ENCODE measurements at places on chromosomes 5 and 9.
A peak's percentile ranks its signal among the peaks of the same experiment; 100 is the strongest.

GRCh38 chr9:99221266-99221620 lies 499 bp downstream of the ALG2 start:
- no peaks in the 10 kb centered on the region for H3K36me3 ChIP-seq
- no peak overlapping the region for H3K27ac ChIP-seq
- peaks cover 2% of the 10 kb centered on the region for H3K4me1 ChIP-seq
- peak overlapping the region; percentile 92 for H3K4me3 ChIP-seq

DNA sequence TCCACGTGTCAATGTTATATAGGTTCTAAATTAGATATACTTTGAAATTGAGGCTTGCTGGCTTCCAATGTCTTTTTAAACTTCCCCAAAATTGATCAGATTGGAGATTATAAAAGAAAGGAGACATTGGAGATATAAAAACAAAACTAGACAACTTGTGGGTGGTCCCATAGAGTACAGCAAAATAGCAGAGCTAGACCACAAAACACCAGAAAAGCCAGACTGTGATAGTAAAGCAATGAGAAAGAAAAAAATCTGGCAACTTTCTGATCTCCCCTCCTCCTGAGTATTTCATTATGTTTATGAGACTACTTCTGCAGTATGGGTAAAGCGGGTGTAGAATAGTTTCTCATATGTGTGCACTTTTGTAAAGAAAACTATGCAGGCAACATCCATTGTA lies 713.8 kb upstream of the MEF2C start:
- no peak overlapping the region for H3K4me3 ChIP-seq
- H3K4me1 ChIP-seq: no peaks in the 10 kb centered on the region
- H3K36me3 ChIP-seq: no peaks in the 10 kb centered on the region

- no peaks in the 10 kb centered on the region for H3K36me3 ChIP-seq
- no peak overlapping the region for H3K27ac ChIP-seq
- H3K4me1 ChIP-seq: no peaks in the 10 kb centered on the region
- H3K27me3 ChIP-seq: no peaks in the 10 kb centered on the region
- peak; percentile 79 for DNase-seq
- no peak overlapping the region for H3K4me3 ChIP-seq
Observed at GRCh38 chr9:112819635-112820496, 69.3 kb downstream of the SNX30 start.

DNA sequence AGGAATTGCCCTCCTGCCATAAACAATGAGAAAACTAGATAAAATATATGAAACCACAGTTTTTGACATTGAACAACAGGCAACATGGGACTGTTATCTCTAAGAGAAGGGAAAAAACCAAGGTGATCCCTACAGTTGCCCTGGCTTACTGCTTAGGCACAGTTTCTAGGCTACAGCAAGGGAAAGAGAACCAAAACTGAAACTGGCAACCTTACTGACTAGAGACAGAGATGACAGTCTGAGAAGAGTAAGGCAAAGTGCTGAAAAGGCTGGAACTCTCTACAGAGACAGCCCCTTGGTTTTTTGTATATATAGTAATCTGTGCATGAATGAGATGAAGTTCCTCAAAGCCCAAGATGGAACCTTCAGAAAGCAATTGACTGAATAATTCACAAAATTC lies 36.2 kb upstream of the REEP2 start:
- H3K4me1 ChIP-seq: no peaks in the 10 kb centered on the region
- DNase-seq: no peak
- no peak overlapping the region for H3K4me3 ChIP-seq

GRCh38 chr9:107447834-107448233 lies 41.7 kb downstream of the KLF4 start:
- no peak overlapping the region for H3K4me3 ChIP-seq
- DNase-seq: no peak
- H3K27me3 ChIP-seq: no peaks in the 10 kb centered on the region
- H3K36me3 ChIP-seq: no peaks in the 10 kb centered on the region
- no peak overlapping the region for H3K27ac ChIP-seq

GRCh38 chr5:98906756-98907355 lies 22.0 kb downstream of the CHD1 start:
- H3K4me3 ChIP-seq: no peak overlapping the region
- peaks cover 2% of the 10 kb centered on the region for H3K36me3 ChIP-seq
- H3K4me1 ChIP-seq: no peaks in the 10 kb centered on the region
- no peak overlapping the region for H3K27ac ChIP-seq

GRCh38 chr5:157528036-157528632 lies 47.4 kb downstream of the ADAM19 start:
- no peak overlapping the region for H3K4me3 ChIP-seq
- H3K4me1 ChIP-seq: no peaks in the 10 kb centered on the region
- DNase-seq: no peak

DNA sequence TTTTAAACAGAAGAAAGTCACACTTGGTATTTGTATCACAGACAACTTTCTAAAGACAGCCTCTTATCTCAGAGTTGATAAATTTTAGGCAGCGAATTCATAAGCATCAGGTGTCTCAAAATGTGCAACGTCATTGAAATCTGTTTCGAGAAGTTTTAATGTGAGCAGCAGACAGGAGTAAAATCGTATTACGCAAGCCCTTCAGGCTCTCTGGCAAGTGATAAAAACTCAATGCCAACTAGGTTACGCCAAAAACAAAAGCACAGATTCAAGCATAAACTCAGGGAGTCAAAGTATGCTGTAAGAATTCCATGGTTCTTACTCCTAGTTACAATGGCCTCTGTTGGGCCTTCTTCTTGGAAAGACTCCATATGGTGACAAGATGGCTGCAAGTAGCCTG lies 244.7 kb downstream of the SEMA5A start:
- H3K27ac ChIP-seq: no peak overlapping the region
- no peaks in the 10 kb centered on the region for H3K36me3 ChIP-seq
- DNase-seq: no peak
- H3K27me3 ChIP-seq: no peaks in the 10 kb centered on the region

DNA sequence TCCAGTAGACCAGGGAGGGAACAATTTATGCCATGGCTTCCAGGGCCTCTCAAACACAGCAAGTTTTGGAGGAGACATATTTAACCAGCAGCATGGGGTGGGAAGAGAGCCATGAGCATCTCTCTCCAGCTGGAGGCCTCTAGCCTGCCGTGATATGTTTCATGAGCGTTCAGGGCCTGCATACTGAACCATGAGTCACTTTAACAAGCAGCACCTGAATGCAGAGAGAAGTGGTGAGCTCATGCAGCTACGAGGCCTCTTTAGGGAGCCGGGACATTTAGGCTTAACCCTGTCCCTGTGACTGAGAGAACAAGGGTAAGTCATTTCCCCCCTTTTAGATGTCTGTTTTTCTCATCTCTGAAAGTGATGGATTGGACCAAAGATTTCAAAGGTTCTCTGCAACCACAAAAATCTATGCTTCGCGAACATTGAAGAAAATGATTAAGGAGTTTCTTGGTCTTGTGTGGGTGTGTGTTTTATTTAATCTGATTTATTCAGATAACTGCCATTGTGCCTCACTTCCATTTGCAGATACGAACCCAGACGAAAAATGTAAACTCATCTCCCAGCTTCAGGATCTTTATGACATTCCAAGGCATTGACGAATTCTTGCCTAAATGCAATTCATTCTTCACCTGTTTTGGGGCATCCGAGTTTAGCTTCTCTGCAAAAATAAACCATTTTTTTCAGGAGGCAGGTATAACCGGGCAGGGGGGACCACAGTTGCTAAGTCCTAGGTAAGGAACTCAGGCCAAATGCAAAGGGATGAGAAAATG lies 157.0 kb downstream of the GABBR2 start:
- no peak overlapping the region for H3K27ac ChIP-seq
- H3K36me3 ChIP-seq: no peaks in the 10 kb centered on the region
- H3K4me1 ChIP-seq: no peaks in the 10 kb centered on the region
- peak; percentile 67 for DNase-seq
- no peaks in the 10 kb centered on the region for H3K27me3 ChIP-seq

GRCh38 chr5:66406761-66407336 lies 189.3 kb upstream of the MAST4 start:
- H3K4me3 ChIP-seq: no peak overlapping the region
- peak; percentile 26 for DNase-seq
- no peaks in the 10 kb centered on the region for H3K27me3 ChIP-seq
- no peak overlapping the region for H3K27ac ChIP-seq
- no peaks in the 10 kb centered on the region for H3K36me3 ChIP-seq
- no peaks in the 10 kb centered on the region for H3K4me1 ChIP-seq

- H3K27me3 ChIP-seq: no peaks in the 10 kb centered on the region
- no peak overlapping the region for H3K27ac ChIP-seq
- no peak overlapping the region for H3K4me3 ChIP-seq
- H3K4me1 ChIP-seq: no peaks in the 10 kb centered on the region
- no peaks in the 10 kb centered on the region for H3K36me3 ChIP-seq
Observed at GRCh38 chr5:109676920-109677319, 12.8 kb upstream of the MAN2A1 start.

GRCh38 chr5:61482980-61483379 lies 150.9 kb downstream of the ZSWIM6 start:
- H3K4me3 ChIP-seq: no peak overlapping the region
- H3K27me3 ChIP-seq: no peaks in the 10 kb centered on the region
- DNase-seq: no peak
- no peaks in the 10 kb centered on the region for H3K4me1 ChIP-seq
- no peak overlapping the region for H3K27ac ChIP-seq
- H3K36me3 ChIP-seq: no peaks in the 10 kb centered on the region

DNA sequence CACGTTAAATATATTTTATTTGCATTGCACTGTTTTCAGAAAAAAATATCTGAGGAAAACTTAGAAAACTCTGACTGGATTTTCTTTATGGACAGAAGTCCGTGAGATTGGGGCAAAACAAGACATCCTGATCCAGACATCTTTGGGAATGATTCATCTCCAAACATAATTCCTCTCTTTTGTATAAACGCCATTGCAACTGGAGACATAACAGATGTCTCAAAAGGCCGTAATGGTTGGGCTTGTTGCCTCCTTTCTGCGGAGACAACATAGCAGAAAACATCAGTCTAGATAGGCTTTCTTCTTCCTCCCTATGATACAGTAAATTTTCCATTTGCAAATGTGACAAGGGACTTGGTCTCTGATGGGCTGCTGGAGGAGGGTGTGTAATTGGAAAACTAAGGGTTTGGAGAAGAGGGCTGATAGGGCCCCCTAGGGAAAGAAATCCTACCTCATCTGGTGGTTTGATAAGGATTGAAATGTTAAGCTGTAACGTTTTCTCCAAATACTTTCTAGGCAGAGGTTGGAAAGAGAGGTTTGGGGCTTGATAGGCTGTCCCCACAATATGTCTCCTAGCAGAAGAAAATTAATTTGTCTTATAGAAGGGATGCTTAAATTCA lies 631.5 kb upstream of the ST8SIA4 start:
- DNase-seq: peak; percentile 10
- no peaks in the 10 kb centered on the region for H3K4me1 ChIP-seq
- H3K27me3 ChIP-seq: no peaks in the 10 kb centered on the region
- no peak overlapping the region for H3K27ac ChIP-seq
- H3K36me3 ChIP-seq: no peaks in the 10 kb centered on the region
- no peak overlapping the region for H3K4me3 ChIP-seq

DNA sequence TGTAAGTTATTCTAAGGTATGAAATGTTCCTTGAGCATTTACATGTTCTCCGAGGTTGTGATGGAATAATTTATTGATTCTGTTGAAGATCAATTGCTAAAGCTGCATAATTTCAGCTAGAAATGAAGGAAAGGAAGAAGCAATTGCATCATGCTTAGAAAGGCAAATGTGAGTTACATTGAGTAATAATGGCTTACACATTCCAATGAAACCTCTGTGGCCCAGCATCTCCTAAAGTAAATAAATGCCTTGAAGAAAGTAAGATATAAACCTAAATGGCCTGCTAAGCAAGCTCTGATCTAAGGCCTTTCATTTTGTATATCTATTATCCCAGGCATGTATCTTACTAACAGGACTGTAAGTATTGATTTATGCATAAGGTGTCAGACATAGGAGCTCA lies 677.3 kb upstream of the RGMB start:
- no peak overlapping the region for H3K27ac ChIP-seq
- H3K4me1 ChIP-seq: no peaks in the 10 kb centered on the region
- H3K36me3 ChIP-seq: no peaks in the 10 kb centered on the region
- H3K4me3 ChIP-seq: no peak overlapping the region

- no peaks in the 10 kb centered on the region for H3K4me1 ChIP-seq
- no peak overlapping the region for H3K4me3 ChIP-seq
- DNase-seq: no peak
- no peaks in the 10 kb centered on the region for H3K27me3 ChIP-seq
- H3K36me3 ChIP-seq: no peaks in the 10 kb centered on the region
Observed at GRCh38 chr5:167684251-167684650, 607.2 kb upstream of the WWC1 start.

Measured in mesendoderm (in vitro differentiated cells).